ENCODE measurements at places on chromosomes 1 and 21.
A peak's percentile ranks its signal among the peaks of the same experiment; 100 is the strongest.

- DNase-seq = no peak
These were observed 953 bp downstream of the TRIM46 start for GRCh38 chr1:155174324-155175280.

DNA sequence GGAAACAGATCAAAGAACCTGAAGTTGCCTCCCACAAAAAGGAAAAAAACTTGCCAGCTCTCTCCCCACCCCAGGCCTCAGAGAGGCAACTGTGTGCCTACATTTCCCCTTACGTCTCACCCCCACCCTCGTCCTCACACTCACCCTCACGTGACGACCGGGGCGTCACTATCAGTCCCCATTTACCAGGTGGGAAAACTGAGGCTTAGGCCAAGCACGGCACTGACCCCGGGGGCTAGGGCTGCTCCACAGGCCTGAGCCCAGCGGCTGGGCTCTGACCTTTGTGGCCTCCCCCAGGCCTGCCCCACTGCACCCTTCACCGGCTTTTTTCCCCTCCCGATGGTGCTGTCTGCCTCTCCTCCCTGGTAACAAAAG lies 51.5 kb upstream of the RUNX3 start:
- DNase-seq = no peak

GRCh38 chr1:233635765-233636502 lies 22.0 kb downstream of the KCNK1 start:
- peak; percentile 2 for DNase-seq

DNA sequence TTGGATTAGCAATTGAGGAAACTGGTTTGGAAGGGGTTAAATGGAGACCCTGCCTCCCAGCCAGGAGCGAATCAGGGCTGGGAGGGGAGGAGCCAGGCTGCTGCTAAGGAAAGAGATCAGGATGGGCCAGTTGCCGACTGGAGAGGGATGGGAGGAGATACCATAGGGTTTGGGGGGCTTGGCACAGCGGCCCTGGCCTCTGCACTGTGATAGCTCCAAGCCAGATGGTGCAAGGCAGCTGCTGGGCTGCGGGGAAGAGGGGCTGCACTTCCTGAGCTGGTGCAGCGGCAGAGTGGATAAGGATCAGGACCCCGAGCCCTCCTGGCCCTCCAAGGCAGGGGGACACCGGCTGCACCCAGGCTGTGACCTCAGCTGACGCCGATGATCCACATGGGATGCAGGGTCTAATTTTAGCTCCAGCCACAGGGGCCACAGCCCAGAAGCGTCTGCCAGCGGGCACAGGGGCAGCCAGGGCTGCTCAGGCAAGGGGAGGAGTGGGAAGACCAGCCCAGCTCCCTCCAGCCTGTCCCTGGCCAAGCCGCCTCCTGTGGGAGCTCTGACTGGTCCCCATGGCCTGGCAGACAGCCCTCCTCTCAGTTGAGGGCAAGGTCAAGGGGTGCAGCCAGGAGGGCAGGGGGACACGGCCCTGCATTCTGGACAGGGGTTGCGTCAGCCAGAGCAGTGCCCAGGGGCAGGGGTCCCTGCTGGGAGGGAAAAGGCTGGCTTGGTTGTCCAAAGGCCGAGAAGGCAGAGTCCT lies at the start of gene EXTL1:
EXTL1 (plus strand) TSS at position 129 of the 757 bp plus-strand sequence. CDS start 872 bp downstream, outside the sequence.
- no peak for DNase-seq

- DNase-seq = no peak
These were observed 390.4 kb downstream of the TGFB2 start for GRCh38 chr1:218735436-218736032.

- no peak for DNase-seq
These were observed 27.2 kb downstream of the NIPAL3 start for GRCh38 chr1:24442764-24443163.

DNA sequence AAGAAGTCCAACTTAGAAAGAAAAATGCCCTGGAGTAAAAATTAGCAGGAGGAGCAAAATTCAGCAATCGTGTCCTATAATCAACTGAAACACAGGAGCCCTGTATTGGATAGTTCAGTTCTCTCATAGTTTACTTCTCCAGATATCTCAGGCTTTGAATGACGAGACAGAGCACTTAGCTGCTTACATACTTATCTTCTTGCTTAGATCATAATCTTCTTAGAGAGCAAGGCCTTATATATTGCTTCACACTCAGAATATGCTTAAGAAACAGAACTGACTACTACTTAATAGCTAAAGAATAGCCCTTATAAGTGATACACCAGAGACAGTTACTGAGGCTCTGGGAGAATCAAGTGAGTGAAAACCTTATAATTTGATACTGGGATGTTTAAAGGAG lies 38.9 kb downstream of the TOR3A start:
- no peak for DNase-seq

DNA sequence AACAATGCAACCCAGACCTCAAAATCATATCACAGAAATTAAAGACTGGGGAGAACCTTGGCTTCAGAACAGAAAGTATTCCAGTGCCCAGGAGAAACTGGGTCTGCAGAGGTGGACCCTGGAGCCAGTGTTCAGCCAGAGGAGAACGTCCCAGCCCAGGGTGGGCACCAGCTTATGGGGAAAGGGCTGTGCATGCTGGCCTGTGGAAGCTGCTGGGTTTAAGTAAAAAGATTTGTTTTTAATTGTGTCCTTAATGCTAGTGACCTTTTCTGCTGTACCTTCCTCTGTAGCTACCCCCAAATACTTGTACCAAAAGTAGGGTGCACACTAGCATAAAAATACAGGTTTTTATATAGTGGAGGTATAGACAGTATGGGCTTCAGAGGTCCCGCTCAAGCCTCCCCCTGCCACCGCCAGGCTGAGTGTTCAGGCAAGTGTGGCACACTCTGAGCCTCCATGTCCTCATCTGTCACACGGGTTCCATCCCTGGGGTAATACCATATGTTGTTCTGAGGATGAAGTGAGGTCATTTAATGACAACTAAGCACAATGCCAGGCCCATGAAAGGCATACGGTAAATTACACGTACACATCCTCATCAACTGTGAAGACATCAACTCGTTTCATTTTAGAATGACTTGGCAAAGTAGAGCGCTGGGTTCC lies 47.0 kb downstream of the SLC37A1 start:
- no peak for DNase-seq

- DNase-seq = no peak
These were observed 480.4 kb upstream of the CAMK1G start for GRCh38 chr1:209103092-209103491.

- DNase-seq = no peak
These were observed 623.9 kb upstream of the NR5A2 start for GRCh38 chr1:199403531-199404116.

- no peak for DNase-seq
These were observed 1.9 kb downstream of the OR2B11 start for GRCh38 chr1:247456021-247456420.
